Activated CD8-positive, alpha-beta T cell treated with anti-CD3 and anti-CD28 coated beads, Interleukin-2, amount 10 ng/mL, durations not matched to agents 7 days and 5 days (primary cell): ENCODE measurements at places on chromosomes 3 and 15. TPM values are rescaled to one million over a fixed set of nuclear protein-coding genes. Genes with fewer than 3 reads are reported as not detected.

The SPTBN5 gene
- total RNA-seq, result 0.21 TPM

The NANOGP8 gene
- total RNA-seq, result not detected

The SLC9A9 gene
- 7.4 TPM for total RNA-seq

The CPN2 gene
- not detected for total RNA-seq

The PTX3 gene
- not detected for total RNA-seq

The UBE2E2 gene
- total RNA-seq, result 11.8 TPM

The SERPINI2 gene
- not detected for total RNA-seq

The GCSAM gene
- 6.9 TPM for total RNA-seq

The SCN11A gene
- total RNA-seq, result not detected

The PDCD10 gene
- total RNA-seq, result 69.6 TPM

The KCNAB1 gene
- 0.08 TPM for total RNA-seq

The CSK gene
- 314 TPM for total RNA-seq

The DNAH12 gene
- total RNA-seq, result not detected

The PLA2G4B gene
- total RNA-seq, result 13.1 TPM

The GUCA1C gene
- not detected for total RNA-seq

The KLHL6 gene
- 27.4 TPM for total RNA-seq

The ZPLD1 gene
- not detected for total RNA-seq

The UACA gene
- 2.2 TPM for total RNA-seq

The A4GNT gene
- not detected for total RNA-seq

The CNTN3 gene
- not detected for total RNA-seq

The MYRIP gene
- not detected for total RNA-seq

The SYNPR gene
- not detected for total RNA-seq

The NECTIN3 gene
- 7.6 TPM for total RNA-seq

The CASR gene
- not detected for total RNA-seq

The SPINK8 gene
- not detected for total RNA-seq

The IMPG2 gene
- total RNA-seq, result 0.29 TPM

The PRRT3 gene
- 6.9 TPM for total RNA-seq

The ALS2CL gene
- total RNA-seq, result 1.4 TPM

The TMA7 gene
- 364 TPM for total RNA-seq

The SERINC4 gene
- 0.21 TPM for total RNA-seq

The TNFAIP8L3 gene
- total RNA-seq, result not detected

The MUC4 gene
- total RNA-seq, result 0.05 TPM

The SLC51B gene
- not detected for total RNA-seq

The MELTF gene
- total RNA-seq, result 7.6 TPM
